ENCODE measurements at places on chromosomes 2 and 18.
A peak's percentile ranks its signal among the peaks of the same experiment; 100 is the strongest.

GRCh38 chr2:38691994-38692393 lies 26.1 kb downstream of the GALM start:
- DNase-seq, result peak; percentile 51

GRCh38 chr18:24386681-24387080 lies 10.9 kb downstream of the OSBPL1A start:
- no peak for DNase-seq

DNA sequence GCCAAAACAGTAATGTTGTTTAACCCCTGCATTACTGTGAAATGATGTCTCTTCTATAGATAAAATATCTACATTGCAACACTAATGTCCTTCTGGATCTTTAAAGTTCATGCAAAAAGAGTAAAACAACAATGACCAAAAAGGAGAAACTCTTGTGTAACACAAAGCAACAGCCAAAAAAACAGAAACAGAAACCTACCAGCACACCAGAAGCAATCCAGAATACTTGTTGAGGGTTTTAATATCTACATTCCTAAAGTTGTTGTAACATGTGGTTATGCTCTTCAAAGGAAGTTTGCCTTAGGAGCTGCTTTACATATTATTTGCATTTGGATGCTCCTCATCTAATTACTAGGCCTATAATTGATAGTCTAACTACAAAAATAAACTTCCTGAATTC lies 157.2 kb downstream of the BABAM2 start:
- peak; percentile 7 for DNase-seq

- no peak for DNase-seq
These were observed 387.2 kb upstream of the CWC22 start for GRCh38 chr2:180394305-180394704.

- DNase-seq, result no peak
These were observed 406.5 kb downstream of the XIRP2 start for GRCh38 chr2:167294776-167295140.

- DNase-seq, result no peak
These were observed 783.7 kb upstream of the SOX11 start for GRCh38 chr2:4908461-4908860.

DNA sequence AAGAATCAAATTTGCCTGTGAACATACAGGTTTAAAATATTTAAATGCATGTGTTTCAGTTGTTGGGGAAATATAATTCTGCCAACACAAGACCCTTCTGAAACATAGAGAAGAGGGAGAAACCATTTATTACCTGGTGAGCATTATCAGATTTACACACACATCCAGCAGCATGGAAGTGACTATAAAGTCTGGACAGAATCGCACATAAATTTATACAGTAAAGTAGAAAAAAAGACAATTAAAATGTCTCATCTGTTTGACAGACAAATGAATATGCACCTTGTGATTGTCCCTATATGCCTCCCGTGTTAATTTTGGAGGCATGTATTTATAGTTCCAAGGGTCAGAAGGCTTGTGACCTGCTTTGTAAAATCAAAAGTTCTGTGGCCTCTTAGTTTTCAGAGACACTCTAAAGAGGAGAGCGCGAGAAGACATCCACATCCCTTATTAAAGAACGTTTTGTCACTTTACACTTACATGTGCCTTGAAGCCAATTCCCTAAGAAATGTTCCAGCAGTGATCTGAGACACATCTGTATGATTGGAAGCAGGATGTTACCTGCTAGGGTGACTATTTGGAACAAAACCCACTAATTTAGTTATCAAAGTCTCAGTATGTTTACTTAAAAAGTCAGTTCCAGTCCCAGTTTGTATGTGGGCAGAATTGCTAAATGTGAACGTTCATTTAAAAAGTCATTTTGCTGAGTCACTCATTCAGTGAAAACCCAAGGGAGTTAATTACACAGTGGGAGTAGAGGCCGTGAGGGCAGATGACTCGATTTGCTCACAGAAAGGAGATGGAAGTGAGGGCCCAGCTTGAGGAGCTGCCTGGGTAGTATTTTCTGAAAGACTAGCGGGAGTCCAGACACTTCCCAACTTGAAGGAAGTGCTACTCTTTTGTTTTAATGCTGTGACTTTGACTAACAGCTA lies 527.6 kb upstream of the MEX3C start:
- no peak for DNase-seq

DNA sequence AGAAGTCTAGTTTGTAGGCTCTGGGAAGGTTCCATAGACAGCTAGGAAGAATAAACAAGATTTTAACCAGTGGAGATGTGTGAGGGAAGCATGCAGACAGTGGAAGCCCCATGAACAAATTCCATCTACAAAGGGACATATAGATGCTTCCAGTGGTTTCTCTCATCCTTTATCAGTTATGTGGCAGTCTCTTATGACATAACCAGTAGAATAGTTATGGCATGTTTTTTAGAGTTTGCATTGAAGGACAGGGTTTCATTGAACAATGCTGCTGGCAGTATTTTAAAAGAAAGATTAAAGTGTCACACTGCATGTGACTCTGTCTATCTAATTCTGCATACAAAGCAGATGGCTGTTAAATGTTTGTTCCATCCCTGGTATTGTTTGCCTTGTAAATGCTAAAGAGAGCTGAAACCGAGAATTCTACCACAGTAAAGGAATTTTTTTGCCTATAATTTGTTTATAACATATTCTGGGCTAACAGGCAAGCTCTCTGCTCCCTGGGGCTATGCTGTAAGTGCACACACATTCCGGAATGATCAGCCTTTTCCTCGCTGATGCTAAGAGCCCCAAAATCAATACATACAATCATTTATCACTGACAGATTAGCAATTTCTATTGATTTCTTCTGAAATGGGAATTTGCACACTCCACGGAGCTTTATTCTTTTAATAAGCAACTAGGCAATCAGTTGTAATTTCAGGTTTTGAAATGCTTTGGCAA lies 76.8 kb upstream of the PELI1 start:
- no peak for DNase-seq

- DNase-seq, result peak; percentile 17
These were observed 50.9 kb downstream of the FBXO48 start for GRCh38 chr2:68416081-68416675.

DNA sequence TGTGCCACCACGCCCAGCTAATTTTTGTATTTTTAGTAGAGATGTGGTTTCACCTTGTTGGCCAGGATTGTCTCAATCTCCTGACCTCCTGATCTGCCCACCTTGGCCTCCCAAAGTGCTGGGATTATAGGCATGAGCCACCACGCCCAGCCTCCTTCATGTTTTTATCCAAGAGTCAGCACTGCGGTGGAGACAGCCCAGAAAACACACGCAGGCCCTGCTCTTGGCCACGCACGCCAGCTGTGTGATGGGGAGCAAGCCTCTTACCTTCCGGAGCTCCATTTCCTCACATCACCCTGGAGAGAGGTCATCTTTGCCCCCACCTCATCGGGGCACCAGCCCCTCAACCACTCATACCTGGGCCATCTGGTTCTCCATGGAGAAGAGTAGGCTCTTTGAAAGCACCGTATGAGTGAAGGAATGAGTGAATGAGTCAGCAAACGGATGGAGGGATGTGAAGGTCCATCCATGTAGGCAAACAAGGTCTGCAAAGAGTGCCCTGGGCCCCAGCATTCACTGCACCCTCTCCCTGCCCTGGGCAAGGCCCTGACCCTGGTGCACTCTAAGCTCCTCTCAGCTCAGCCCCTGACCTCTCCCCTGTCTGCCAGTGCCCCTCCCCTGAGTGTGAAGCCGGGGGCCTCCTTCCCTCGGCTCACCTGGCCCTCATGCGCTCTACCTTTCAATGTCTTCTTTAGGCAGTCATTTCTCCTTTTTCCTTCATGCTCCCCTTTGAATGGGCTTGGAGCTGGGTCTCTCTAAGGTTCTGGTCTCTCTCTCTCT lies 7.4 kb downstream of the GYPC start:
- DNase-seq, result no peak

- no peak for DNase-seq
These were observed 965 bp downstream of the SIX3 start for GRCh38 chr2:44942304-44943030.

DNA sequence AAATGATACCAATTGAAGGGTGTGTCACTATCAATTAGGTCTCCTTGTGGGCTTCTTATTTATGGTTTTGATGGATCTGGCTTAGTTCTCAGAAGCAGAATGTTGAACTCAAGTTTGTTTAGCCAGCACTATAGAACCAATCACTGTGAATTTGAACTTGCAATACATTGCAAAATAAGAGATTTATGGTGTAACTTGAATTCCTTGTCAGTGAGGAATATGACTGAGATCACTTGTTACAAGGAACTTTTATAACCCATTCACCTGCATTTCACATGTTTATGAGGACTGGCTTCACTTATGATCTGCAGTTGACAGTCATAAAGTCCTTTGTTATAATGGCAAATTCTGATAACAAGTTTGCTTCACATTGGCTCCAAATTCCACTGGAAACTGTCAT lies 9.8 kb downstream of the GATA6 start:
- peak; percentile 48 for DNase-seq

DNA sequence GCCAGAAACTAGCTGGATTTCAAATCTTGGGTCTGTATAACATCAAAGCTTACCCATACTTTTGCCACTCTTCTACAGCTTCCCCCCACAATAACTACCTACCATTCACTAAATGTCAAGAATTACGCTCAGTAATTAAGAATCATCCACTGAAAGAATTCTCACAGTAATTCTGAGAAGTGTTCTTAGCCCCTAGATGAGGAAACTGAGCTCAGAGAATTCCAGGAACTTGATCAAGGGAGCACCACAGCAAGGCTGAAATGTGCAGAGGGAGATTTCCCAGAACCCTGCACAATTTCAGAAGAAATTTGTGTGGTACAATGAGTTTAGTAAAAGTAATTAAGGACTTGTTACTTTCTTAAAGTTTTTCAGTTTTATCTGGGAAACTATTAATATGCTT lies 194.5 kb upstream of the STK17B start:
- DNase-seq, result no peak

DNA sequence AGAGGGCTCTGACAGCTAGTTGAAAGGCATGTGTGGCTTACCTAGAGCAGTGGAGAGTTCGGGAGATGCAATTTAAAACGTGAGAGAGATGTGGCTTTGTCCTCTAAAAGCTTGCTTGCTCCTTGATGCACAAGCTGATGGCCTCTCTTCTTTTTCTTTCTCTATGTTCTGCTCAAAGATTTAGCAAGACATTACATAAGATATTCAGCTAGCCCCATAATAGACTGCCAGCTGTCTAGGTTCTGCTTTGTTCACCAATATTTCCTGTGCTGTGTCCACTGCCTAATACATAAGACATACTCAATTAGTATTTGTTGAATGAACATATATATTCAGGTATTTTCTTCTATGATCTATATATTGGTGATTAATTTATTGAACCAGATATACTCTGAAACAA lies 31.1 kb downstream of the SPATS2L start:
- no peak for DNase-seq

GRCh38 chr18:7945882-7946281 lies 378.8 kb downstream of the PTPRM start:
- DNase-seq, result peak; percentile 85

All from epithelial cell of esophagus (primary cell).